ENCODE measurements at places on chromosomes 2 and 18.

GRCh38 chr2:85032621-85033020, 61.7 kb downstream of the KCMF1 start:
- DNase-seq: no peak

- peak; percentile 45 for DNase-seq
Observed at GRCh38 chr2:118689456-118689855, 158.0 kb downstream of the EN1 start.

GRCh38 chr2:23694058-23695045, 232.6 kb downstream of the ATAD2B start:
- DNase-seq: no peak

DNA sequence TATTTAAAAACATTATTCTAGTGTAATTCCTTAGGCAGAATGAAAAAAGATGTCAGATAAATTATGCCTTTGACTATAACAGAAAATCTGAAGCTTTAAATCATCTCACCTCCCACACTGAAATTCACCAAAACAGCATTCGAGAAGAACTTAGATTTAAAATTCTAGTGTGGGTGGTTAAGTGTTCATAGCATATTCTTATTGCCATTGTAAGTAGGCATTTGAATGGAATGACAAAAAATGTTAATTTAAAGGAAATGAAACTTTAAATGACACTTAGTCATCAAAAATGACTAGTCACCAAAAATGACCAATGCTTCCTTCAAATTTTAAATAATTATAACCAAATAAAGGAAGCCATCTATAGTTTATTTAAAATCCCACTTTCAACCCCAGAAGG, 7.0 kb upstream of the ZNF407 start:
- DNase-seq: no peak

GRCh38 chr2:12059616-12060441, 313.4 kb downstream of the LPIN1 start:
- no peak for DNase-seq

GRCh38 chr18:7457262-7457661, 109.9 kb upstream of the PTPRM start:
- no peak for DNase-seq

DNA sequence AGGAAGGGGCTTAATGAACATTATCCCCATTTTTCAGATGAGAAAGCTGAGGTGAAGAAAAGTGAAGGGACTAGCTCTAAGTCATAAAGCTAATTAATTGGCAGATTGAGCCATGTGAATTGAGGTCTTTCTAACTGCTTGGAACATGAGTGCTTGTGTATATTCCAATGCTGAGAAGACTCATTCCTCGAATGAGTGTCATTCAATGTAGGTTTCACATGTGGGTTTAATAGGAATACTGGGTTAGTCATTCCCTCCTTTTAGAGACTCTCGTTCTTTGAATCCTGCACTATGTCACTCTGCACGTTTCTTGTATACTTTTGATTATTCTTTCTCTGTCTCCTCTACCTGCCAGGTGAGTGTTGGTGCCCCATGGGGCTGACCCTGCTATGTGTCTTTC, 218.2 kb downstream of the HRH4 start:
- DNase-seq: no peak

- DNase-seq: no peak
Observed at GRCh38 chr2:17933256-17933655, 54.8 kb downstream of the KCNS3 start.

DNA sequence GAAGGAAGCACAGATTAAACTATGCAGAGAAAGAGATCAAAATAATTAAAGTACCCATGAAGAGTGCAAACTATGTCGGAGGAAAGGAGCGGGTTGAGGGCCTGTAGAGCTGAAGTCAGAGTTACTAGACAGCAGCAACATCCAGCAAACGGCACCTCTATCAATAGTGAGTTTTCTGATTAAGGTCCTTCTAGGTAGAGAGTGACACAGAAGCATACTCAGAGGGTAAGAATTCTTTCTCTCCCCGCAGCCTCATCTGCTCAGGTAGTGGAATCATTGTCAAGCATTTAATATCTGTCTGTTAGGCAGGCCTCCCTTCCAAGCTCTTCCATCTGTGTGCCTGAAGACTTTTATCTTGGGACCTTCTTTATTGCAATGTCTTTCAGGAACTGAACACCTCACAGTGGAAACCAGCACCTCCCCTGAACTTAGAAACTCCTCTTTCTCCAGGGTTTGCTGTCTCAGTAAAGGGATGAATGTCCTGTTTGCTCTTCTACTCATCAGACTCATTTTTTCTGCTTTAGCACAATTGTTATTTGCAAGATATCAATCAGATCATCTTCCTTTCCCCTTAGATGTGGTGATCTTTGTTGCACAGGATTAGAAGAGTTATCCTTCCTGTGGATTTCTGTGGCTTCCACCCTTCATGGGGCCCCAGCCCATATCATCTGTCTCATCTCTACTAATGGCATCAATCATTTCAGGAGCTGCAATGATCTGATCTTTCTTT, 28.8 kb downstream of the SP140 start:
- no peak for DNase-seq

DNA sequence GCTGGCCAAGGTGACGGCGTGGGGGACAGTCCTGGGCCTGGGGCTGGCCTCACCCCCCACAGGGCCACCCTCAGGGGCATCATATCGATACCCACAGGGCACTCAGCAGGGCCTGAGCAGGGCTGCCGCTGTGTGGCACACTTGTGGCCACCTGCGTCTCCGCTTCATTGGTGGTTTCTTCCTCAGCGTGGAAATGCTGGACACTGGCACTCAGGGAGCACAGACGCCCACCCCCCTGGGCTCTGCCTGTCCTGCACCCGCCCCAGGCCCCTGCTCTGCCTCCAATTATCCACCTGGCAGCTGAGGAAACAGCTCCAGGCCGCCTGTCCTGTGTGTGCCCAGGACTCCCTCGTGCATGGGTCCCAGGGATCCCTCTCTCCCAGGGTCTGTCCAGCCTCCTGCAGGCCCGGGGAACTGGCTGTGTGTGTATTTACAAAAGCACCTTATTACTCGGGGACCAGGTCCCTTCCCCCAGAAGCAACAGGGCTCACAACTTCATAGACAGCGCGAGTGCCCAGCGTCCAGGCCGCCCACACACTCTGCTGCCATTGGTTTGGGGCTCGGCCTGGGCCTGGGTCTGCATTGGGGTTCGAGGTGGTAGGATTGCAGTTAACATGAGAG, 13.1 kb downstream of the CROCC2 start:
- DNase-seq: peak; percentile 75

DNA sequence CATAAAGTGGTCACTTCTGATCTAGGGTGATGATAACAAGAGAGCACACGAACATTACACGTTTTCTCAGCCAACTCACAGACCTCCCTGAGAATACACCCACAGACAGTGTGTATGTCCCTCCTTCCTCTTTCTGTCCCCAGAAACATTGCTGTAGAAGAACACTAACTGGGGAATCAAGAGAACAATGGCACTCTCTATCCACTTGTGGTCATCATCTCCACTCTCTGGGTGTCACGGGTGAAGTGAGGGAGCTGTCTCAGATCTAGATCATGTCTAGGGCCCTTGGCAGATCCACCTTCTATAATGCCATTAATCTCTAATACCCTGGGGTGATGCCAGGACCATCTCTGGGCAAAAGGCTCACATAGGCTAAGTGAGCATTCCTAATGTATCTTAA, 97.9 kb downstream of the DNER start:
- DNase-seq: no peak

DNA sequence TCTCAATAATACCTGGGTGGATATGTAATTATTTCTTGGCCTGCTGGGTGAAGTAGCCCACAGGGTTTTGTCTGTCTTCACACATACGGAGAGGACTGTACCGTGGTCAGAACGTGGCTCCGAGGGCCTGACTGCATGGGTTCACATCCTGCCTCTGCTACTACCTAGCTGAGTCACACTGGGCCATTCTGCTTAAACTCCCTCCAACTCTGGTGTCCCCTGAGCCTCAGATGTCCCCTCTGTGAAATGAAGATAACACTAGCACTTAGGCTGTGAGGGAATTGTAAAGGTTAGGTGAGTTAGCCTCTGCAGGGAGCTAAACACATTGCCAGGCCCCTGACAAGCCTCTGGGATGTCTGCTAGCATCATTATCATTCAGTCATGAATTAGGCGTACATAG, 120.1 kb upstream of the NABP1 start:
- no peak for DNase-seq

- DNase-seq: peak; percentile 89
Observed at GRCh38 chr18:59509481-59510442, 150.7 kb upstream of the LMAN1 start.

- DNase-seq: no peak
Observed at GRCh38 chr2:201021914-201022313, 49.6 kb downstream of the HYCC2 start.

GRCh38 chr2:28338831-28339321, 53.8 kb upstream of the FOSL2 start:
- no peak for DNase-seq

DNA sequence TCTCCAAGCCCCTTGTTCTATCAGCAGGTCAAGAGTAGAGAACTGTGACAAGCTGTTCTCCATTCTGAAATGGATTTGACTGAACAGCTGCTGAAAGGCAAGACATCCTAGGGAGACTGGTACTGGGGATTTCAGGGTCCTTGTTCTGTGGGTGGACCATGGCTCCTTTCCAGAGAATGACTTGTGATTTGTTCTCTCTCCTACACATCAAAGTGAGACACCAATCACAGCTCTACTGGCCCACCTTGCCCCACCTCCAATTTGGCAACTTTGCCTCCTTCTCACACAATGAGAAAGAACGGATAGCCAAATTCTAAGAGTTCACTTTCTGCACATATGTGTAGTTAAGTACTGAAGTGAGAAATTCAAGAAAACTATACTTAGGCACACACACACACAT, 67.4 kb downstream of the BCL11A start:
- DNase-seq: no peak

GRCh38 chr2:20049637-20050036, 1.8 kb downstream of the LAPTM4A start:
- DNase-seq: no peak

DNA sequence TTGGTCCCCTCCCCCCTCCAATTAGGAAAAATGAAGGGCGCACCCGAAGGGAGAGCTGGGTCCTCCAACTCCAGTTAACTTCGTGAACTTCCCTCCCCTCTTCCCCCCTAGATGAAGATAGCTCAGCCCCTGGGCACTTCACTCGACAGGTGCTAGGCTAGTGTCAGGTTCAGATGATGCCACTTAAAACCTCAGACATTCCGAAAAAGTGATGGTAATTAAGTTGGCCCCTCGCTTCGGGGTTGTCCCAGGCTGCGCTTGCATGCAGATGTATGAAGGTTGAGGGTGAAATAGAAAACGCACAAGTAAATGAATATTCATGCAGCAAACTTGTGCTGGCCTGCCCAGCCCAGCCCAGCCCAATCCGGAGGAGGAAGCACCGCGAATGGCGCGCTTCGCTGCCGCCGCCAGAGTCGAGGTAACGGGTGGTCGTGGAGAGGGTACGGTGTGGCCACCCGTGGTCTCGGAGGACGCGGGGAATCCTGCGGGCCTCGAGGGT, 3.0 kb upstream of the GBX2 start:
- no peak for DNase-seq

GRCh38 chr2:122061206-122061605, 305.8 kb downstream of the TSN start:
- no peak for DNase-seq

DNA sequence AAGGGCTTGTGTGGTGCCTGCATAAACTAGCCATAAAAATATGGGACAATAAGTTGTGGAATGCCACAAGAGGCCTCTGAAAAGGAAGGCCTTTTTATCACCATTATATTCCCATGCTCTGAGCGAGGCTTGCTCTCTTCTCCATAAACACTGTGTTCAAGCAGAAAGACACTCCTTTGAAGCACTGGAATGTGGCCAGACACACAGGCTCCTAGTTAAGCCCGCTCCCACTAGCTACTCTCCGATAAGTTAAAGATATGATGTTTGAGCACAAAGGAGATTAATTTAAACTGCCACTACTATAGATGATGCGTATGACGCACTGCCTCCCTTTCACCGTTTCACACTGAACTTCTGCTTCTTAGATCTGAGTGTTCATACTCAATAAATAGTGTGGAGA, 188.7 kb upstream of the TWIST2 start:
- no peak for DNase-seq

DNA sequence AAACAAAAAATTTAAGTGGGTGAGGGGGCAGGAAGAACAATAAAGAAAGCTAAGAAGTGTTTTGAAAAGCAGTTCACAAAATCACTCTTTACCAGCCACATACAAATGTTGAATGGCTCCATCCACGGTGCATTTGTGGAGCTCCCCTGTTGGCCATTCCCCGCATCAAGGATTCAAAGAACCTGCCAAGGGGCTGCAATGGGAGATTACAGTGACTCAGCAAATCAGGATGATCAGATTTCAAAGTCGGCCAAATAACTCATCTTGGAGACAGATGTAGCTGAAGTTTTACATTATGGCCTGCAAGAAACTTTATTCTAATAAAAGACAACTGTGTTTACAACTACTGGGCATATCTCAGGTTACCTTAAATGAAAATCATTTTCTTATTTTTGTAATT, 26.9 kb downstream of the COL4A3 start:
- DNase-seq: no peak

DNA sequence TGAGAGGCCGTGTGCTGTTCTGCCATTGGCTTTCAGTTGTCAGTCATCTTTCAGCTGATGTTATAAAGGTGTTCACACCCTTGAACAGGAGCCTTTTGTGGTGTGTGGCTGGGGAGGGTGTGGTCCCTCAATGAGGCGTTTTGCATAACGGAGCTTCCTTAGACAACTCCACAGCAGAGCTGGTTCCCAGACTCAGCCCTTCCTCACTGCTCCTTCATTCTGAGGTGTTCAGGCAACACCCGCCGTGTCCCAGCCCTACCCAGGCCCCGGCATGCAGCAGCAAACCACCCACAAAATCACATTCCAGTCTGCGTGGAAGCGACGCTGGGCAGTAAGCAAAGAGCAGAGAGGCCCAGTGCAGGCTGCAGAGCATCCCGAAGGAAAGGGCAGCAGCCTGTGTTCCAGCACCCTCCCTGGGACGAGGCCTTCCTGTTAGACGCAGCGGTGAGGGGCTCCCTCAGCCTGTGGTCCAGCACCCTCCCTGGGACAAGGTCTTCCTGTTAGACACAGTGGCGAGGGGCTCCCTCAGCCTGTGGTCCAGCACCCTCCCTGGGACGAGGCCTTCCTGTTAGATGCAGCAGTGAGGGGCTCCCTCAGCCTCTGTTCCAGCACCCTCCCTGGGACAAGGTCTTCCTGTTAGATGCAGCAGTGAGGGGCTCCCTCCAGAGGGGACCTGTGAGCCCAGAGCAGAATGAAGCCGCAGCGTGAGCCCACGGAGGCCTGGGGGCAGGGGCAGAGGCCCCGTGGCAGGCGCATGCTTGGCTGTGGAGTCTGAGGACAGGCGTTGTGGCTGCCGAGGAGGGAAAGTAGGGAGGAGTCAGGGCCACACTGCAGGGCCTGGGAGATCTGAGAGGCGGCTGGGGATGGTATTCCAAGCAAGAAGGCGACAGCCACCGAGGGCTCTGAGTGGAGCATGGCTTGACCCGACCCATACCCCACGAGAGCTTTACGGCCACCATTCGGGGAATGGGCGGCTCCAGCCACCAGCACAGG, 201.8 kb upstream of the HDAC4 start:
- DNase-seq: no peak

DNA sequence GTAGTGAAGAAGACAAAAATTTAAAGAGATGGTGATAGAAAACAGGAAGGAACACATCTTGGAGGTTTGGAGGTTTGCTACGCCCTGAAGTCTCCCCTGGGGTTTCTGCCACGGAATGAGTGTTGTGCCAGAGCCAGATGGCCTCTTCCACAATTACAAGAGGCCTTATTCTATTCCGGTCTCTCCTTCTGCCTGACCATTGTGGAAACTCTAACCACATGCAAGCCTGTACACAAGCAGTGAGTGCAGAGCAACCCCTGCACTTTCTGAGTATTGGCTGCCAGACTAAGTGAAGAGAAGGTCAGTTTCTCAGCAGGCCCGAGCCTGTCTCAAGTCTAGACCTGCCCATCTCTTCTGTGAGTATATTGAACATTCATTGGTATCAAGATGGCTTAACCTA, 22.7 kb upstream of the MYO1B start:
- DNase-seq: no peak
